Colonic mucosa (tissue), 4 donors: ENCODE measurements at places on chromosomes 16 and 17. TPM values are rescaled to one million over a fixed set of nuclear protein-coding genes. Genes with fewer than 3 reads are reported as not detected.
A peak's percentile ranks its signal among the peaks of the same experiment; 100 is the strongest.

- no peaks in the 10 kb centered on the region for H3K4me1 ChIP-seq
- no peak overlapping the region for H3K4me3 ChIP-seq
- peak; percentile 32 for DNase-seq
- no peaks in the 10 kb centered on the region for H3K27me3 ChIP-seq
- H3K27ac ChIP-seq, result no peak overlapping the region
- H3K36me3 ChIP-seq, result no peaks in the 10 kb centered on the region
Observed at GRCh38 chr16:28321700-28322411, 29.5 kb downstream of the SBK1 start.

GRCh38 chr16:7746941-7747340, 414.3 kb downstream of the RBFOX1 start:
- no peak for DNase-seq
- no peaks in the 10 kb centered on the region for H3K4me1 ChIP-seq
- H3K27me3 ChIP-seq, result no peaks in the 10 kb centered on the region
- no peaks in the 10 kb centered on the region for H3K36me3 ChIP-seq
- no peak overlapping the region for H3K4me3 ChIP-seq

GRCh38 chr17:983921-984320, 4.3 kb upstream of the NXN start:
- H3K4me1 ChIP-seq, result no peaks in the 10 kb centered on the region
- H3K27me3 ChIP-seq, result no peaks in the 10 kb centered on the region
- no peak overlapping the region for H3K4me3 ChIP-seq
- DNase-seq, result no peak
- no peaks in the 10 kb centered on the region for H3K36me3 ChIP-seq

DNA sequence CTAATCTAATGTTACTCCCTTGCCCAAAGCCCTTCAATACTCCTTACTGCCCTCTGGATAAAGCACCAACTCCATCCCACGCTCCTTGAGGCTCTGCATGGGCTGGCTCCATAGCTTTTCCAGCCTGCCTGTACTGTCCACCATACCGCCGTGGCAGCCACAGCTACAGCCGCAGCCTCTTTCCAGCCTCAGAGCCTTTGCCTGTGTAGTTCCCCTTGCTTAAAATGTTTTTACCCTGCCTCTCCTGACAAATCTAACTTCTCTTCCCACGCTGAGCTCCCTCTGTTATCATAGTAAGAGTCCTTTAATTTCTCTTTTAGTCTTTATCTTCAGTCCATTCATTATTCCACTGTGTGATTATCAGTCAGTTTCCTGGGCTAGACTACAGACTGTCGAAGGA, 22.0 kb downstream of the TEX14 start:
- H3K27ac ChIP-seq, result no peak overlapping the region
- no peak overlapping the region for H3K4me3 ChIP-seq
- no peaks in the 10 kb centered on the region for H3K4me1 ChIP-seq
- no peaks in the 10 kb centered on the region for H3K36me3 ChIP-seq
- H3K27me3 ChIP-seq, result no peaks in the 10 kb centered on the region

- DNase-seq, result no peak
- H3K36me3 ChIP-seq, result no peaks in the 10 kb centered on the region
- H3K27me3 ChIP-seq, result no peaks in the 10 kb centered on the region
- H3K4me3 ChIP-seq, result no peak overlapping the region
- H3K4me1 ChIP-seq, result peaks cover 8% of the 10 kb centered on the region
Observed at GRCh38 chr17:66950325-66950724, 14.2 kb upstream of the CACNG4 start.

GRCh38 chr16:67169642-67170167, 633 bp upstream of the NOL3 start:
- peaks cover 18% of the 10 kb centered on the region for H3K27me3 ChIP-seq
- peak overlapping the region; percentile 38 for H3K27ac ChIP-seq
- H3K4me3 ChIP-seq, result peak overlapping the region; percentile 34

DNA sequence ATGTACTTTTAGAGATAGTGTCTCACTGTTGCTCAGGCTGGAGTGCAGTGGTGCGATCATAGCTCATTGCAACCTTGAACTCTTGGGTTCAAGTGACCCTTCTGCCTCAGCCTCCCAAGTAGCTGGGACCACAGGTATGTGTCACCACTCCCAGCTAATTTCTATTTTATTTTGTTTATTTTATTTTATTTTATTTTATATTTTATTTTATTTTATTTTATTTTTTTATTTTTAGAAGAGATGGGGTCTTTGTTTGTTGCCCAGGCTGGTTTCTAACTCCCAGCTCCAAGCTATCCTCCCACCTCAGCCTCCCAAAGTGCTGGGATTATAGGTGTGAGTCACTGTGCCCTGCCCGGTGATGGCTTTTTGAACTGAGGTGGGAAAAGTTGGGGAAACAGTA, 35.1 kb upstream of the HS3ST4 start:
- H3K4me1 ChIP-seq, result no peaks in the 10 kb centered on the region
- H3K36me3 ChIP-seq, result no peaks in the 10 kb centered on the region
- no peaks in the 10 kb centered on the region for H3K27me3 ChIP-seq
- H3K27ac ChIP-seq, result no peak overlapping the region
- H3K4me3 ChIP-seq, result no peak overlapping the region

DNA sequence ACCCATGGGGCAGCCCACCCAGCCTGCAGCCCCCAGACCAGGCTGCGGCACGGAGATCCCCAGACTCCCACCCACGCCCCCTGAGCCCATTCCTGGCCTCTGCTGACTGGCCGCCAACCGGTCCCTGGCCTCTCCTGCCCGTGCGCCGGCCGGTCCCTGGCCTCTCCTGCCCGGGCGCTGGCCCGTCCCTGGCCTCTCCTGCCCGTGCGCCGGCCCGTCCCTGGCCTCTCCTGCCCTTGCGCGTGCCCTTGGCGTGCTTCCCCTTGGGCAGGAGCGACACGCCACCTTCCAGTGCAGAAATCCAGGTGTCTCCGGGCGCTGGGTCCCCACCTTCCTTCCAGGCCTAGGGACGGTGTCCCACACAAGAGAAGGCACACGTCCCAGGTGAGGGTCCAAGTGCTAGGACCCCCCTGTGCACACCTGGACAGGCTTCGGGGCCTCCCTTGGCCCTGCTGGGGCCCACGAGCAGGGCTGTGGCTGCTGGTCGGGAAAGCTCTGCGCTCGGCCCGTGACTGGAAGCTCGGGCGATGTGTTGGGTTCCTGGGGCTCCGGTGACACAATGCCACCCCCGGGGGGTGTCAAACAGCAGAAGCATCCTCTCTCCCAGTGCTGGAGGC, 21.4 kb upstream of the CACNA1H start:
- no peaks in the 10 kb centered on the region for H3K4me1 ChIP-seq
- H3K4me3 ChIP-seq, result no peak overlapping the region
- no peak overlapping the region for H3K27ac ChIP-seq
- no peak for DNase-seq
- H3K27me3 ChIP-seq, result peaks cover 7% of the 10 kb centered on the region
- H3K36me3 ChIP-seq, result no peaks in the 10 kb centered on the region

- no peak for DNase-seq
- H3K4me3 ChIP-seq, result no peak overlapping the region
- H3K27me3 ChIP-seq, result no peaks in the 10 kb centered on the region
- H3K27ac ChIP-seq, result no peak overlapping the region
- no peaks in the 10 kb centered on the region for H3K4me1 ChIP-seq
Observed at GRCh38 chr16:56041556-56042140, 149.6 kb upstream of the GNAO1 start.

DNA sequence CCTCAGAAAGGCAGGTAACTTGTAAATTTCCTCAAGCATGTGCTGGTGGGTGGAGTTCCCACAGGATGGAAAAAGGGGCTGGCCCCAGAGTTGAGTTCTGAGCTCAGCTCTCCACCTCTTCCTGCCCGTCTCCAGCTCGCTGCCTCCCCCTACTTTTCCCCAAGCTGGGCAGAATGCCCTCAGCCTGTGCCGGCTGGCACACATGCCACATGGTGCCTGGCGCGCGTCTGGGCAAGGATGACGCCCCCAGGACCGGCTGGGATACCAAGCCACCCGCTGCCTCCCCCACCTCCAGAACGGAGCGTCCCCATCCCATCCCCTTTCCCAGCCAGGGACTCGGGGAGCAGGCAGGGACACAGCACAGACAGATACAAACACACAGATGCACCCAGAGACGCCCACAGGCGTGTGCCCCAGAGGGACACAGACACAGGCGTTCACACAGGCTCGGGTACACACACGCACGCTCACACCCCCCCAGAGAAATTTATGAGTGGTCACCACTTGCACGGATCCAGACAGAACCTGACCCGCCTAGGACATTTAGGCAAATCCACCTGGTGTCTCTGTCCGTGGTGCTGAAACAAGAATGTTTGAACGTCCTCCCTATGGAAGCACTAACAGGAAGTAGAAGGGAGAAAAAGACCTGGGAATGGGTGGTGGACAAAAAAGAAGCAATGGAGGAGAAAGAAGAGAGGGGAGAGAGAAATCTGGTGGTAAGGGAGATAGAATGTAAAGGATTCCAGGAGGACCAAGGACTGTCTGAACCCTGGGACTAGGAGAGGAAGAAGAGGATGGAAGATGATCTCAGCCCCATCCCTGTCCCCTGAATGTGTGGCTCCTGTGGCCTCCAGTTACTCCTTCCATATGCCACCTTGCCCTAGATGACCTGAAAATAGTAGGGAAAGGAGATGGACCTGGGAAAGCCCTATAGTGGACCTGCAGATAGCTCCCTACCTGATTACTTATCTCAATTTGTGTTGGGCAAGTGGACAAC, 15.5 kb downstream of the NEUROD2 start:
- H3K27ac ChIP-seq, result no peak overlapping the region
- H3K36me3 ChIP-seq, result no peaks in the 10 kb centered on the region
- H3K4me3 ChIP-seq, result no peak overlapping the region

GRCh38 chr16:51960931-51961330, 586.0 kb downstream of the TOX3 start:
- no peaks in the 10 kb centered on the region for H3K4me1 ChIP-seq
- H3K36me3 ChIP-seq, result no peaks in the 10 kb centered on the region
- H3K4me3 ChIP-seq, result no peak overlapping the region
- no peaks in the 10 kb centered on the region for H3K27me3 ChIP-seq

DNA sequence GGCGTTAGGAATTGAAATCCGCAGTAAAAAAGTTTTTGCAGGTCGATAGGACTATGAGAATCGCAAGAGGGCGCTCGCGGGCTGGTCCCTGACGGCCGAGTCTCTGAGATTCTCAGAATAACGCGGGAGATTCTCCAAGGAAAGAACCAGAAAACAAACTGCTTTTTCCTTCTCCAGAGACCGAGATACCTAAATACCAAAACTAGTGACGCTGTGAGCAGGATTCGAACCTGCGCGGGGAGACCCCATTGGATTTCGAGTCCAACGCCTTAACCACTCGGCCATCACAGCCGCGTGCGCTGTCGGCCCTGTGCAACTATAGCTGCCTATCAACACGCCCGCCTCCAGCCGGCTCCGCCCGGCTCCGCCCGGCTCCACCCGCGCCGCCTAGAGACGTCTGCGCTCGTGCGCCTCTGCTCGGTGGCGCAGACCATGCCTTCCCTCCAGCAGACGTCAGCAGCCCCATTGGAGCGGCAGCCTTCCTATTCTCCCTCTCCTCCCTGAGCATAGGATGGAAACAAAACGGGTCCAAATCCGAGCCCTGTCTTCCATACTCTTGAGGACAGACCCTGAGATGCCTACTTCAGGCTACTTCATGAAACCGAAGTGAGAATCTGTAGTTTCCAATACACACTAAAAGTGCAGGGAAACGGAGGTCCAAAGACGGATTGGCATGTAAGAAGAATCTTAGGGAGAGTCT, 13.4 kb downstream of the PER1 start:
- H3K27ac ChIP-seq, result peak overlapping the region; percentile 78
- H3K36me3 ChIP-seq, result peaks cover 4% of the 10 kb centered on the region
- peak; percentile 96 for DNase-seq

- H3K27ac ChIP-seq, result no peak overlapping the region
- no peaks in the 10 kb centered on the region for H3K36me3 ChIP-seq
- no peak for DNase-seq
- H3K27me3 ChIP-seq, result peaks cover 4% of the 10 kb centered on the region
- H3K4me3 ChIP-seq, result no peak overlapping the region
- H3K4me1 ChIP-seq, result no peaks in the 10 kb centered on the region
Observed at GRCh38 chr17:81903415-81903831, 1.4 kb downstream of the NPB start.

- H3K27me3 ChIP-seq, result no peaks in the 10 kb centered on the region
- H3K4me3 ChIP-seq, result no peak overlapping the region
- peak; percentile 15 for DNase-seq
- no peaks in the 10 kb centered on the region for H3K36me3 ChIP-seq
- H3K27ac ChIP-seq, result no peak overlapping the region
- H3K4me1 ChIP-seq, result no peaks in the 10 kb centered on the region
Observed at GRCh38 chr16:49464877-49465504, 91.4 kb downstream of the C16orf78 start.

DNA sequence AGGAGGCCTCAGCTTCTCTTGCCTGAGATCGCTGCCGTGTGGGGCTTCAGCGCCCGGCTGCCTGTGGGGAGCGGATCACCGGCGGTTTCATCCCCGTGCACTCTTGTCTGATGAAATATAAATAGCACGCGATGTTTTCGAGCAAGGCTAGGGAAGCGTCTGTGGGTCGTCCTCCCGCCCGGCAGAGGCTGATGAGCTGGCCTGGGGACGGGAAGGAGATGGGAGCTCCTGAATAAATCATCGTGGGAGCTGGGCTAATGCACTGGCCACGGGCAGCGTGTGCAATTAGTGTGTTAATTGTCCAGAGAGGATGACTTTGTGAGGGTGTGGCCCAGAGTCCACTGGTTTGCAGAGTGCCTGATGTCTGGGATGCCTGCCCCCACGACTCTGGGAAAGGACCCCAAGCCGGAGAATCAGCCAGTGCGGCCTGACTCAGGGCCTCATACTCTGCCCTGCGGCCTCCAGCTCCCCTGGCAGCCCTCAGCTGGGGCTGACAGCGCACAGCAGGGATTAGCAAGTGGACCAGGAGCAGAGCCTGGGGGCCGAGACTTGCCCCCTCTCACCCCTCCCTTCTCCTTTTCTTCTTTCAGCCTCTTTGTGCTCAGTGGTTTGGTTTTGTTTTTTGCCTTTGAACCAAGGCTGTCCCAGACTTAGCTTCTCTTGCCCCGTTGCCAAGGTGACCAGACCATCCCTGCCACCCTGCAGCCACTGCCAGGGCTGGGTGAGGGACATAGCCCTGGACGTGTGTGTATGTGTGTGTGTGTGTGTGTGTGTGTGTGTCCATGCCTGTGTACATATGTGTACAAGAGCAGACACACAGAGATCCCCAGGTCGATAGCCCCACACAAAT, 21.4 kb downstream of the KCNJ12 start:
- H3K4me3 ChIP-seq, result no peak overlapping the region
- no peak for DNase-seq
- H3K36me3 ChIP-seq, result no peaks in the 10 kb centered on the region
- H3K4me1 ChIP-seq, result no peaks in the 10 kb centered on the region

DNA sequence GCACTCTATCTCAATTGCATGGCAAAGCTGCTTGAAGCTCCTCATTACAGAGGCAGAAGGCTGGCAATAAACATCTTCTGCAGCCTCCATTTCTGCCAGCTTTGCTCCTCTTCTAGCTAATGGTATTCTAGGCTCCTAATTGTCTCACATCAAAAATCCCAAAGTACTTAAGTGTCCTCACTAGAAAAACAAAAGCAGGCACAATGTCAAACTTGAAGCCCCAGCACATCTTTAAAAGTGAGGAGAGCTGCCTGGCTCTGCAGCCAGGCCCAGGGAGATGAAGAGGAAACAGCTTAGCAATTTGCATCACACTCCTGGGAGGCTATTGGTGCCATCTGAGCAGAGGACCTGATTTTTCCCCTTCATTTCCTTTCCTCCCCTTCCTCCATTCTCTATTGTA, 197.1 kb downstream of the KCNJ2 start:
- H3K4me3 ChIP-seq, result no peak overlapping the region
- no peak for DNase-seq
- no peaks in the 10 kb centered on the region for H3K27me3 ChIP-seq
- H3K36me3 ChIP-seq, result no peaks in the 10 kb centered on the region

HOXB7 gene
- 25.9 TPM for total RNA-seq

DPH1 gene
- 34.4 TPM for total RNA-seq

PRAC2 gene
- total RNA-seq, result 12.9 TPM

ZNF469 gene
- 0.17 TPM for total RNA-seq

CES2 gene
- total RNA-seq, result 407 TPM

TP53TG3C gene
- not detected for total RNA-seq

OSGIN1 gene
- 11.9 TPM for total RNA-seq
